Peyer's patch (tissue), 4 donors: ENCODE measurements at places on chromosomes 12 and 14. TPM values are rescaled to one million over a fixed set of nuclear protein-coding genes. Genes with fewer than 3 reads are reported as not detected.

- DNase-seq = no peak
These were observed 933.6 kb downstream of the NRXN3 start for GRCh38 chr14:79103764-79104163.

The BHLHE41 gene
- 0.18 TPM for total RNA-seq

GRCh38 chr12:129215556-129215955, 362.3 kb downstream of the GLT1D1 start:
- no peak for DNase-seq

The NEUROD4 gene
- not detected for total RNA-seq

DNA sequence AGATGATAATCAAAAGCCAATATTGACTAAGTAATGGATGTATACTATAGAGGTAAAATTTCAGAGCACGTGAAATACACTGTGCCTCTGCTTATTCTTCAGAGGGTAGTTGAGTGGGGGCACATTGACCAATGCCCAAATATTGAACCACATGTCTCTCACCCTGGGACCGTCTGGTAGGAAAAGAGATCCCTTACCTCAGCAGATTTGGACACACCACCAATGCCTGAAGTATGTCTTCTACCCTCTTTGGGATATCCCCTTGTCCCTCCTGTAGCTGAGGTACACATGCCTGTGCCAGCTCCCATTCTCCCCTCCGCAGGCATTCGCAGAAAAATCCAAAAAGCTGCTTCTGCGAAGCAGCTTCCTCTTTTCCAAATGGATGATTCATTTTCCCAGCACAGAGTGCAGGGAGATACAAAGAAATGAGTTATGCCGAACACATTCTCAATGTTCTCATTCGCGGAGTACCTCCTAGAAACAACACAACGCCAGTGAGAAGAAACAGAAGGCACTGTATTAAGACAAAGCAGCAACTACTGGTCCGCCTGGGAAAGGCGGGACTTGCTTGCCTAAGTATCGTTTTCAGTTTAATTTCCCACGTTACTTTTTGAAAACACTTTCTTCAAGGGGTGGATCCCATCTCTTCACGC, 691 bp downstream of the ZFYVE26 start:
- DNase-seq = no peak

DNA sequence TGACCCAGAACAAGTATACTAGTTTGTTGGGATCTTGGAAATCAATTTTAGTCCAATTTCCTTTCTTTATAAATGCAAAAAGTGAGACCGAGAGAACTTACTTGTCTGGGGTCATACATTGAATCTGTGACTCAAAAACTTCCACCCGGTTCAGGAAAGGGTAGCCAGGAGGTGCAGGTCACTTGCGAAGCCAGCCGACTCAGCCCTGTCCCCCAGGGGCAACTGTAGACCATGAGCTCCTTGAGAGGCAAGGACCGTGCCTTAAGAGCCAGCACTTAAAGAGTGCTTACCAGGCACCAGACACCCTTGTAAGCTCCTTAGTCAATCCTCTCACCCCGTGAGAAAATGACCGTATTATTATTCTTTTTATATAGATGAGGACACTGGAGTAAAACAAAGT, 505 bp upstream of the BCDIN3D start:
- DNase-seq = no peak
